Germinal center (tissue), 1 donor: ENCODE measurements at places on chromosomes 1 and 21.

- no peak for DNase-seq
These were observed 8.2 kb upstream of the TGFBR3 start for GRCh38 chr1:91894036-91894761.

GRCh38 chr1:209893751-209894150, 44.3 kb upstream of the SYT14 start:
- DNase-seq, result no peak

GRCh38 chr1:223235091-223235490, 92.0 kb upstream of the TLR5 start:
- no peak for DNase-seq

GRCh38 chr1:243406424-243406823, 150.6 kb downstream of the SDCCAG8 start:
- no peak for DNase-seq

DNA sequence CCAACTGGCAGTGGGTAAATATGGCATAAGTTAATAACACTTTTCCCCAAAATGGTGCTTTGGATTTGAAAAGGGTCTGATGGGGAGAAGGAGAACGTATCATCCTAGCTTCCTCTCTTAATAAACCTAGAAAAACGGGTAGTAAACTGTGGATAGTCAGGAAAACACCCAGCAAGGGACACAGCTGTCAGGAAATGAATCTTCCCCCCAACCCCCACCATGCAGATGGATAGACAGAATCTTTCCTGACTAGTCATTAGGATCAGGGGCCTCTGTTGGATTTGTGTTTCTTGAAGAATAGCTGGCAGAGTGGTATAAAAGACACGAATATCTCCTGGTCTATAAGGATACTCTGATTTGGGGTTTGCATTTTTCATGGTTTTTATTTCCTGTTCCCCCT, 22.5 kb upstream of the LAX1 start:
- no peak for DNase-seq
